Cardiac muscle cell (in vitro differentiated cells and primary cell): ENCODE measurements at places on chromosomes 1 and 21.

- no peak for DNase-seq
These were observed 235.3 kb upstream of the KCNK2 start for GRCh38 chr1:214847071-214847810.

DNA sequence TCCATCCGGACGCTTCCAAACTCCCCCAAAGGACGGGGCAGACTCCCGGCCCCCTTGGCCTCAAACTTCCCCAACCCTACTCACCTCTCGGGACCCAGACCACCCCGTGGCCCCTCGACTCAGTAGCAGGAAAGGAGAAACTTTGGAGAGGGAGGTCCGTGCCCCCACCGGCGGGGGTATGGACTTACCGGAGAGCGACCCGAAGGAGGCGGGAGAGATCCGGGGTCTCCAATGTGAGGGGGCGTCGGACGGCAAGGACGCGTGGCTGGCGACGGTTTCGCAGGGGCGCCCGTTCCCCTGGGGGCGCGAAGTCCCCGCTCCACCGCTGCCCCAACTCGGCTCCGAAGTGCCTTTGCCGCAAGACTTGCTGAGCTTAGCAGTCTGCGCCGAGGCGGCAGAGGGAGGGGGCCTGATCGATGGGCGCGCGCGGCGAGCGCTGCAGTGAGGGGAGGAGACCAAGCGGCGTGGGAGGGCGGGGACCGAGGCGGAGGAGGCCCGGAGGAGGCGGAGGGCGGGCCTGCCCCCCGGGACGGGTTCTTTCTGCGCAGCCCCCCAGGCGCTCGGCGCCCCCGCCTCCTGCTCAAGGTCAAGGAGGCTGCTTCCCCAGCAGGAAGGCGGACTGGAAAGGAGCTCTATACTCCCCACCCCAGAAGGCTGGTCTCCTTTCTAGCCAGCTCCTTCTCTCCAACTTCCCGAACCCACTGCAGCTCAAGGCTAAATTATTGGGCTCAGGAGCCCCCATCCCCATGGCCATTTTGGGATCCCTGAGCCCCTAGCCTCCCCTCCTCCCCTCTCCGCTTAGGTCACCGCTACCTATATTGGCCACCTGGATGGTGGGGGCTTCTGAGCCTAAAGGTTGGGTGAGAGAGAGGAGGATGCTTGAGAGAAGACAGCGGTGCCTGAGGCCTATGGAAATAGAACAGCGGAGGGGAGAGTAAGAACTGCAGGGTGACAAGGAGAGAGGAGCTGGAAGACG, at the start of gene SYT2:
SYT2 (minus strand) TSS at position 385 of the 976 bp plus-strand sequence. CDS start 104,682 bp downstream, outside the sequence.
- peak; percentile 79 for DNase-seq

GRCh38 chr1:116827607-116828105, 73.4 kb downstream of the CD2 start:
- DNase-seq: no peak

DNA sequence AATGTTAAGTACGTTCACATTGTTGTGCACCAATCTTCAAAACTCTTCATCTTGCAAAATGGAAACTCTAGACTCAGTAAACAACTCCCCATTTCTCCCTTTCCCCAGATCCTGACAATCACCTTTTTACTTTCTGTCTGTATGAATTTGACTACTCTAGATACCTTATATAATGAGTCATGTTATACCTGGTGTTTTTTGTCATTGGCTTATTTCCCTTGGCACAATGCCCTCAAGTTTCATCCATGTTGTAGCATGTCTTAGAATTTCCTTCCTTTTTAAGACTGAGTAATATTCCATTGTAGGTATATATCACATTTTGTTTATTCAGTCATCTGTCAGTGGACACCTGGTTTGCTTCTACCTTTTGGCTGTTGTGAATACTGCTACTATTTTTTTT, 399.5 kb downstream of the LMO4 start:
- no peak for DNase-seq

GRCh38 chr1:15243275-15244043, 3.6 kb upstream of the FHAD1 start:
- no peak for DNase-seq

- peak; percentile 93 for DNase-seq
These were observed 1.1 kb downstream of the TAGLN2 start for GRCh38 chr1:159924025-159924790.

GRCh38 chr1:147756341-147756740, 4.1 kb downstream of the GJA5 start:
- no peak for DNase-seq

DNA sequence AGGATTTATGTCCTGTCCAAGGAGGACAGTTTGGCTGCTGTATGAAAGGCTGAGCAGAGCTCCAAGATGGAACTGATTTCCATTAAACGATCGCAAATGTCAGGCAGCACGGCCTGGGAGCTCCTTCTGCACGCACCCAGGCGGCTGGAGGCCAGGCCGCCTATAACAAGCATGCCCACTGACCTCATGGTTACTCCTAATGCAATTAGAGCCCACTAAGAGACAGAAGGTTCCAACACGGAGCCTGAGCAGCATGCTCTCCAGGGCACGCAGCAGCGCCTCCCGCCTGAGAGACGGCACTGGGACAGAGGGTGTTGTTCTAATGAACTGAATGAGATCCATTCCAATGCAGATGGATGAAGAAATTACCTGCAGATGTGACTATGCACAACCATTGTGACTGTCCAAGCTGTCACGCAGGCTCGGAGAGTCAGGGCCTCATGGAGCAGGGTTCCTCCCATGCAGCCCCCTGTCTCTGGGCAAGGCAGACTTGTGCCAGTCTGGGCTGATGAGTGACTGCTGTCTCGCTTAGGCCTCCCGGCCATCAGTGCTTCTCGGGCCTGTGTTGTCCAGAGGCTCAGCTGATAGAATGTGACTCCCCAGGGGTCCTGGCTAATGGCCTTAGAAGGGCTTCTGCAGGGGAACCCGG, 25.2 kb upstream of the CDCA8 start:
- DNase-seq: no peak

DNA sequence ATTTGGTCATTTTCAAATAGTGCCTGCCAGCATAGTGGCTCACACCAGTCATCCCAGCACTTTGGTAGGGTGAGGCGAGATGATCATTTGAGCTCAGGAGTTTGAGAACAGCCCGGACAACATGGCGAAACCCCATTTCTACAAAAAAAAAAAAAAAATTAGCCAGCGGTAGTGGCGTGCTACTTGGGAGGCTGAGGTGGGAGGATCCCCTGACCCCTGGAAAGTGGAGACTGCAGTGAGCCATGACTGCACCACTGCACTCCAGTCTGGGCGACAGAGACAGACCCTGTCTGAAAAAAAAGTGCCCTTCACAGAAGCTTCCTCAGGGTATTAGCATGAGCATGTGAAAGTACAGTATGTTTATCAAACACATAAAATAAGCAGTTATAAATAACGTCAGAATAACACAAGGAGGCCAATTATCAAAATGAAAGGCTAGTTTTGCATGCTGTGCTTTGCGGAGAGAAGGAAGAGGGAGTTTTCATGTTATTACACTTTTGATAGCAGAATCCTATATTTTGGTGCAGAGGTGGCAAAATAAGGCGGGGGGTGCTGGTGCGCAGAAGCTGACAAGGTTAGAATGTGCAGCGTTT, 781 bp upstream of the METTL13 start:
- no peak for DNase-seq

- no peak for DNase-seq
These were observed 24.8 kb downstream of the CNST start for GRCh38 chr1:246591047-246591446.

- DNase-seq: no peak
These were observed 1.1 kb upstream of the MARCKSL1 start for GRCh38 chr1:32336963-32337675.

DNA sequence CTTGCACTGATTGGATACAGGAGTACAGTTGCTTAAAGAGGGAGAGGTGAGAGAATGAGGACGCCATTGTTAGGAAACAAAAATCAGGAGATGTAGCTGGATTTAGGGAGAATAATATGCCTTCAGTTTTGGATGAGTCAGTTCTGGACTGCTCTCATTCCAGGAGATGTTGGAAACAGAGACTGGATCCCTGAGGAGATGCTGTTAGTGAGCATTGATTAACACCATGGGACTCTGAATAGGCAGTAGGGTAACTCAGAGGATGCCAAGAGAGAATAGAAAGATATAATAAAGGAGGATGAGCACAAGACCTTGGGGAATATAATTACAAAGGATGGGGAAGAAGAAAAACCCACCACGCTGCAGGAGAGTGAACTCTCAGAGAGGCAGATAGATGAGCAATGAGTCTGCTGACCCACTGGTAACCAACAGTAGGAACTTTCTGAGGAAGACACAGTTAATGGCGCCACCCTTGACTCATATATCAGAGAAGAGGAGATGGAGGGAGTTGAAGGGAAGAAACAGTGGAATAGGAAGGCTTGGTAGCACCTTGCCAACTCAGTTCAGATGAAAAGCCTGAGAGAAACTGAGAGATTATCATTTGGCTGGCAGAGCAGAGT, 10.5 kb downstream of the KCNJ15 start:
- no peak for DNase-seq

DNA sequence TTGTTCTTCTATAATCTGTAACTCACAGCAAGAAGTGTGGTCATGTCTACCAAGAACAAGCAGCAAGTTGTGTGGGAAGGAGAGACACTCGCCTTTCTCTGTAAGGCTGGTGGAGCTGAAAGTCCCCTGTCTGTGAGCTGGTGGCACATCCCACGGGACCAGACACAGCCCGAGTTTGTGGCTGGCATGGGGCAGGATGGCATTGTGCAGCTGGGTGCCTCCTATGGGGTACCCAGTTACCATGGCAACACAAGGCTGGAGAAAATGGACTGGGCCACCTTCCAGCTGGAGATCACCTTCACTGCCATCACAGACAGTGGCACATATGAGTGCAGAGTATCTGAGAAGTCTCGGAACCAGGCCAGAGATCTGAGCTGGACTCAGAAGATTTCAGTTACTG, 15.5 kb downstream of the CD101 start:
- DNase-seq: no peak

- no peak for DNase-seq
These were observed 10.2 kb downstream of the LY9 start for GRCh38 chr1:160806109-160806665.

GRCh38 chr1:96748078-96748477, 26.5 kb downstream of the PTBP2 start:
- no peak for DNase-seq

GRCh38 chr1:101247404-101248287, 10.8 kb downstream of the S1PR1 start:
- no peak for DNase-seq

- no peak for DNase-seq
These were observed 116.2 kb downstream of the HMCN1 start for GRCh38 chr1:185850366-185850765.

- no peak for DNase-seq
These were observed 199.2 kb downstream of the S1PR1 start for GRCh38 chr1:101435831-101436511.

DNA sequence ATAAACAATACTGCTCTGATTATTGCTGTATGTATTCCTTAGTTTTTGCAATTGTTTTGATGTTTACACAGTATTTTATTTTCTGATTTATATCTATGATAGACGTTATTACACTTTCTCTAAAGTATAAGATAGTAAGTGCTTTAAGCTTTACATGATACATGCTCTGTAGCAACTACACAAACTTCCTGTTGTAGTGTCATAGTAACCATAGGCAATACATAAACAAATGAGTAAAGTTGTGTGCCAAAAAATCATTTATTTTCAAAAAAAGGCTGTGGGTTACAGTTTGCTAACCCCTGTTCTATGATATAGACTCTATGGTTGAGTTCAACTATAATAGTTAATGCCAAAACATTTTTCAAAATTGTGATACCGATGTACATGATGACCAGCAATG, 1156.4 kb downstream of the AMY1C start:
- DNase-seq: no peak

DNA sequence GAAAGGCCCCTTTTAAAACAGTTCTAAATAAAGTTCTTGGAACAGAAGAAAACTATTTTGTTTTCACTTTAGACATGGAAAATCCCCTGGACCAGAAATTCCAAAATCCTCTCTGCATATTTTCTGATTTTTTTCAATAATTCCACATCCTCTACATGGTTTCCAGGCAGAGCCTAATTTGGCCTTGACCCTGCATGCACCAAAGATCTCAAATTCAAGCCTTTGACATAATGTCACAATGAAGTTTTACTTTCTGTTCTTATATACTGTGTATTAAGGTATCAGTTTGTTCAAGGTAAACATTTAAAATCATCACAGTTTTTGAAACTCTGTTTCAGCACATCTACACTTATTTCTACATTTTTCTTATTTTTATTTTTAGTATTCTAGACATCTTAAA, 12.2 kb upstream of the NPL start:
- no peak for DNase-seq

DNA sequence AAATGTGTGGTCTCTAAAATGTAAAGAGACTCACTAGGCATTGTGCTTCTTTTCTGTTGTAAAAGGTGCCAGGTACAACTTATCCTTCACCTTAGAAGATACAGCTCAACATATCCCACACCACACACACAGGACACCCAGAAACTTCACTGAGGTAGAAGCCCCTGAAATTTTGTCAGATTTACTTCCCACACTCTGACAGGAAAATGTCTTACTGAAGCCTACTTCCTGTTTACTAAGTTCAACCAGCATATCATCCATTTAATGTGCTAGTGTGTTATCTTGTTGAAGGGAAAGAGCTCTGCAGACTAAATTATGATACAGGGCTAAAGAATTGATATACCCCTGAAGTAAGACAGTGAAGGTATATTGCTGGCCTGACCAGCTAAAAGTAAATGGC, 39.9 kb upstream of the INSL5 start:
- DNase-seq: no peak

DNA sequence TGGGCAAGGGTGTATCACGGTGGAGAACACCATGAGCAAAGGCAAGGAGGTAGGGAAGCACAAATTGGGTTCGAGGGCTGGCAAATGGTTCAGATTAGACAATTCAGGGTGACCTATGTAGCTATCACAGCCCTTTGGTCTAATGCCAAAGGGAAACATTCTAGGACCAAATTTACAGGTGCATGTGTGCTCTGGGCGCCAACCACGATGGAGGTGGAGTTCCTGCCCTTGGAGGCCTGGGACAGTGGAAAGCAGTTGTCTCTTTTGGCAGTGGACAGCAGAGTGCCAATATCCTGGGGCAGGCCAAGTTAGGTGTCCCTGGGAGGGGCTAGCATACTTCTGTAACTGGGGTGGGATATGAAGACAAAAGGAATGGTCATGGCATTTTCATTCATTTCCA, 40.1 kb downstream of the IGFN1 start:
- no peak for DNase-seq

DNA sequence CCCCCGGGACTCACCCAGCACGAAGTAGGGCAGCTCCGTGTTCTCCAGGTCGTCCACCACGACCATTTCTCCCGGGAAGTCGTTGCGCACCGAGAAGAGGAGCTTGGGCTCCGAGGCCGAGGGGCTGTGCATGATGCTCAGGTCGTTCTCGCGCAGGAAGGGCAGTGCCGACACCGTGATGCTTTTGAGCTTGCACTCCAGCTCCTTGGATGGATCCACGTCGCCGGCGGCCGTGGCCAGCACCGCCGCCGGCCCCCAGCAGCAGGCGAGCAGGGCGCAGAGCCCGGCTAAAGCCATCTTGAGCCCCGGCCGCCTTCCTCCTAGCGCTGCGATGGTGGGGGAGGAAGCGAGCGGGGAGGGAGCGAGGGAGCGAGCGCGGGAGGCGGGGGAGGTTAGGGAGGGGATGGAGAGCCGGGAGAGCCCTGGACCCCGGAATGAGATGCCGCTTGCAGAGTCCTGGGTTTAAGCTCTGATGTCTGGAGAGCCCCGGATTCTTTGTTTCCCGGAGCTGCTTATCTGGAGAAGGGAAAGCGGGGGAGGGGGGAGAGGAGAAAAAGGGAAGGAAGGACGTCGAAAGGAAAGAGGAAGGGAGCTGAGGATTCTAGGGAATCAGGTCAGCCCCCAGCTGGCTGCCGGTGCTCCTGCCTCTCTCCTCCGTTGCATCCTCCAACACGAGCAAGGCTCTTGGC, at the start of gene ASTN1:
ASTN1 (minus strand) TSS at position 333 of the 689 bp plus-strand sequence; CDS start at position 297, 36 bp downstream.
- DNase-seq: peak; percentile 55

GRCh38 chr1:15849775-15850324, 2.3 kb downstream of the SPEN start:
- DNase-seq: peak; percentile 60
